ENCODE measurements at places on chromosomes 12 and 14.

- DNase-seq = no peak
Measured at GRCh38 chr14:41608681-41609390, 2.2 kb downstream of the LRFN5 start.

GRCh38 chr14:97185186-97185585 is 388.0 kb downstream of the VRK1 start:
- DNase-seq = no peak

DNA sequence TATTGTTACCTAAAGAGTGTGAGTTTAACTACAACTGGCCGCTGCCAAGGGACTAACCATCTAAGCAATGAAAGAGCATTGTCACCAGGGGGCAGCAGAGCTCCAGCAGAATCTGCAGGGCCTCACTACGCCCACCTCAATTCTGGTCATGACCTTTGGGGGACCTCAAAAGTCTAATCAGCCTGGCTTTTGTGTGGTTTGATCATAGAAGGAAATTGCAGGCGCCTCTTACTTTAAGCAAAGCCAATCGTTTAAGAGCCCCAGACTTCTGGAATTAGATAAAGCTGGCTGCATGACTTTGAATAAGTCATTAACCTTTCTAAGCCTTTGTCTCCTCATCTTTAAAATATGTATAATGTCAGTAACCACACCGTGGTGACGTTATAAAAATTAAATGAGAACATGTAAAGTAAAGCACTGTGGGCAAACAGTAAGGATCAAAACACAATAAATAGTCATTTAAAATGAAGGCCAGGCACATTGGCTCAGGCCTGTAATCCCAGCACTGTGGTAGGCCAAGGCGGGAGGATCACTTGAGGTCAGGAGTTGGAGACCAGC is 58.6 kb downstream of the TBX3 start:
- DNase-seq = peak; percentile 11

DNA sequence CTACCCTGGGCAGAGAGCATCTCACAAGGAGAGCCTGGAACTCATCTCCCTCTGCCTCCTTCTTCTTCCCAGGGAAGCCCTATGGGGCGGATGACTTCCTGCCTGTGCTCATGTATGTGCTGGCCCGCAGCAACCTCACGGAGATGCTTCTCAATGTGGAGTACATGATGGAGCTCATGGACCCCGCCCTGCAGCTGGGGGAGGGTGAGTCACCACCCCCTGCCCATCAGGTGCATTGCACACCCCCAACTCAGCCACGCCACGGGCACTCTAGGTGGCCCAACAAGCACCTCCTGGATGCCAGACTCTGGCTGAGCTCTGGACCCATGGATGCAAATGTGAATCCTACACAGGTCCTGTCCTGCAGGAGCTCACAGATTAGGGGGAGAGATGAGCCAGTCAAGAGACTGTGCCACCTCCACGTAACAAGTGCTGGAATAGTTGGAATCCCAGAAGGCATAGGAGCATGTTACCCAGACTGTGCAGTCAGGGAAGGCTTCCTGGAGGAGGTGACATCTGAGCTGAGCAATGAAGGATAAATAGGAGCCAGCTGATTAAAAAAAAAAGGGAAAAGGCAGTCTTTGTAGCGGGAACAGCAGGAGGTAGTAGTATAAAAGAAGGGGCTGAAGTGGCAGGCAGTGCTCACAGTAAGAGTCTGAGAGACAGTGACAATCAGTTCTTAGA is 71.9 kb downstream of the LGMN start:
- DNase-seq = no peak

DNA sequence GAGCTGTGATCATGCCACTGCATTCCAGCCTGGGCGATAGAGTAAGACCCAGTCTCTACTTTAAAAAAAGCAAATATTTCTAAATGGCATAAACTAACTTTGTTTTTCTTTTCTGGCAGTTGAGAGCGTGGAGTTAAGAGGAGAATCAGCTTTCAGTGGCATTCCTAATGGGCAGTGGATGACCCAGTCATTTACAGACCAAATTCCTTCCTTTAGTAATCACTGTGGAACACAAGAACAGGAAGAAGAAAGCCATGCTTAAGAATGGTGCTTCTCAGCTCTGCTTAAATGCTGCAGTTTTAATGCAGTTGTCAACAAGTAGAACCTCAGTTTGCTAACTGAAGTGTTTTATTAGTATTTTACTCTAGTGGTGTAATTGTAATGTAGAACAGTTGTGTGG is 21.2 kb downstream of the TDG start:
- DNase-seq = no peak

DNA sequence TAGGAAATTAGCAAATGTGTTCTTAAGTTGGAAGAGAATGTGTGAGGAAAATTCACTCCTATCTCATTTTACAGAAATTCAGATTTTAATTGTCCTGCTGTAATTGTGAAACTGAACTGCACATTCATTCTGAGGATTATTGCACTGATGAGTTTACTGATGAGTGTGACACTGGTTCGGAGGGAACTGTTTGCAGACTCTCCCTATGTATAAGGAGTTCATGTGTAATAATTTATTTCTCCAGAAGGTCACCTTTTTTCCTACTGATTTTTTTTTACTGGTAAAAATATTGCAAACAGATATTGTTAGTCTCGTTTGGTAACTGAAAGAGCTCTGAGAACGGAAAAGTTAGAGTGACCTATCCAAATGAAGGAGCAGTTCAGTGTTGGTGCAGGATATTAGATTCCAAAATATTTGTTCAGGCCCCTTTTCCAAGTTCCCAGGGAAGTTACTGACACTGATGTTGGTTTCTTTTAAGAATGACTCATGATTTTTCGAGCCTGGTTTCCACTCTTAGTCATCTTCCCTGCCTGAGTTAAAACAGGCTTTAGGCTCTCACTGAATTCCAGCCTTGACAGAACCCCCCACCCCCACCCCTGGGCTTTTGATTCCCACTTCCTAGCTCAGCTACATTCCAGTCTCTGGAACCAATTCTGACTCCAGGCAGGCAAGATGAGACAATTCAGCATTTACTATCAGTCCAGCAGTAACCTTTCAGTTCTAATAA is 18.4 kb downstream of the ANO6 start:
- DNase-seq = no peak

GRCh38 chr14:76811561-76811960 is 1.1 kb downstream of the ANGEL1 start:
- DNase-seq = no peak

- DNase-seq = no peak
Measured at GRCh38 chr12:55448825-55449224, 4.9 kb downstream of the OR6C2 start.

- no peak for DNase-seq
Measured at GRCh38 chr12:43978556-43978955, 142.7 kb downstream of the TMEM117 start.

Data from NCI-H146 (cell line).